GM12864 (cell line): ENCODE measurements at places on chromosomes 1 and 21.
A peak's percentile ranks its signal among the peaks of the same experiment; 100 is the strongest.

DNA sequence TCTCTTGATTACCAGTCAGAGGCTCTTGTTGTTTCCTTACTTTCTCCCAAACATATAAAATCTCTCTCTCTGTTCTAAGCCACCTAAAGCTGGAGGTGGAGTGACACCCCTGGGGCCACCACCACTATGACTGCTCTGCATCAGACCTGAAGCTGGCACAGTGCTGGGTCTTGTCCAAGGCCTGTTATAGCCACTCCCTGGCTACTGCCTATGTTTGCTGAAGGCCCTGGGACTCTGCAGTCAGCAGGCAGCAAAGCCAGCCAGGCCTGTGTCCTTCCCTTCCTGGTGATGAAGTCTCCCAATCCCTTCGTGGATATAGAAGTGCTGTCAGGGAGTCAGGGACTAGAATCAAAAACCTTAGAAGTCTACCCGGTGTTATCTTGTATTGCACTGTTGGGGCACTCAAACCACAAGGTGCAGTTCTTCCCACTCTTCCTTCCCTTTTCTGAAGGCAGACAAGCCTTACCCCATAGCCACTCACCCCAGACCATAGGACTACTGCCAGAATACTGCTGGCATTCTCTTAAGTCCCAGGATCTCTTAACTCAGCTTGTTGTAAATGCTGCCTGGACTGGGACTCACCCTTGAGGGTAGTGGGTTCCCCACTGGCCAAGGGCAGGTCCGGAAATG lies 103.1 kb downstream of the RPS6KC1 start:
- DNase-seq = no peak

DNA sequence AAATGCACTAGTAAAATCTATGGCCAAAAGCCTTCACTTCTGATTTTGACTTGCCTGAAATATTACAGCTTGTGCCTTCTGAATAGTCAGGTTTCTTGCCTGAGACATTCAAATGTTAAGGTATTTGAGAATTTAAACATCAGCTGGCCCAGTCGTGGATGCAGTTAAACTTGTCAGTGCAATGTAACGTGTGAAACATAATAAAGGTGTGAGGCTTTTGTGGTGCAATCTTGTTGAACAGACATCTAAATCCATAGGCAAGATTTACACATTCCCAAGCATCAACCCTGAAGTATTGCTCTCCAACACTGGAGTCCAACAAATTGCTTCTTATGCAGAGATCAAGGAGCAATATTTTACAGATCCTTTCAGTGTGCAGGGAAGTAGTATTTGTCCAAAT lies 4.4 kb downstream of the CCN1 start:
- DNase-seq = no peak

DNA sequence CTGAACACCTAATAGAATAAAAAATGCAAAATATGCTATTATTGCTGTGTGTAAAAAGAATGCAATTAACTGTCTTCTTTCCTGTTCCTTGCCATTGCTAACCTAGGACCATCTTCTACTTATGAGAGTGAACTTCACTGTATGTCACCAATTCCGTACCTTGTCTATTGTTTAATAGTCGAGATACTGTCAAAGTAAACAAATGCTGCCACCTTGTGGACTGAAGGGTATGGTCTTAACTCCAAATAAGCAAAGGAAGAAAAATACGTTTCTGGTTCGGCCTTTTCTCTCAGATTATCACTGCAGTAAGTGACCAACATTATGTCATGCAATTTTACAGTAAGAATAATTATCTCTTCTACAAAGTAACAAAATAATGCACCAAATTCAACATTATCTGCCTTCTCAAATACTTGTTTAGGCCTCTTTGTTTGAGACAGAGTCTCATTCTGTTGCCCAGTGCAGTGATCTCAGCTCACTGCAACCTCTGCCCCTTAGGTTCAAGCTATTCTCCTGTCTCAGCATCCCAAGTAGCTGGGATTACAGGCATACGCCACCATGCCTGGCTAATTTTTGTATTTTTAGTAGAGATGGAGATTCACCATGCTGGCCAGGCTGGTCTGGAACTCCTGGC lies 133.4 kb downstream of the COP1 start:
- peak; percentile 29 for DNase-seq

DNA sequence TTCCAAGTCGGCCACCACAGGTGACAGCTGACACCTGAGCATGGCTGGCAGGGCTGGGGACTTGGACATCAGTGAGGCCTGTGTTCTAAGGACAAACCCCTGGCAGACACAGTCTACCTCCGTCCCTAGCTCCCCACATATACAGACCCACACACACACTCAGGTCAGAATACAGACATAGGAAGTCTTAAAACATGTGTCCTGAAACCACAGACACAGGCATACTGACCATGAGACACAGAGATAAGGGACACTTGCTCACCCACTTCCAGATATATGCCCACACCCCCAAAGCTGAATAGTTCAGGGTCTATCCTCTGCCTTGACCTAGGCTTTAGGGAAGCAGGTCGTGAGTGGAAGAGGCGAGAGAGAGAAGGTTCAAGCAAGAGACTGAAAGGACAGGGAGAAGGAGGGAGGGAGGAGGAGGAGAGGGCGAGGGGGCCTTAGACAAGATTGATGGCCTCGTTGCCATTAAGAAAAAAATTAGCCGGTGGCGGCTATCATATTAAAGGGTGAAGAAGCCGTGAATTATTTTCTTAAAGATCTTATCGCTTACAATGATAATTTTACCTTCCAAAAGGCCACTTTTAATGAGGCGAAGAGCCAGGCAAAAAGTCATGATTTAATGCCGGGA lies 49.9 kb downstream of the TMEM53 start:
- DNase-seq = no peak

DNA sequence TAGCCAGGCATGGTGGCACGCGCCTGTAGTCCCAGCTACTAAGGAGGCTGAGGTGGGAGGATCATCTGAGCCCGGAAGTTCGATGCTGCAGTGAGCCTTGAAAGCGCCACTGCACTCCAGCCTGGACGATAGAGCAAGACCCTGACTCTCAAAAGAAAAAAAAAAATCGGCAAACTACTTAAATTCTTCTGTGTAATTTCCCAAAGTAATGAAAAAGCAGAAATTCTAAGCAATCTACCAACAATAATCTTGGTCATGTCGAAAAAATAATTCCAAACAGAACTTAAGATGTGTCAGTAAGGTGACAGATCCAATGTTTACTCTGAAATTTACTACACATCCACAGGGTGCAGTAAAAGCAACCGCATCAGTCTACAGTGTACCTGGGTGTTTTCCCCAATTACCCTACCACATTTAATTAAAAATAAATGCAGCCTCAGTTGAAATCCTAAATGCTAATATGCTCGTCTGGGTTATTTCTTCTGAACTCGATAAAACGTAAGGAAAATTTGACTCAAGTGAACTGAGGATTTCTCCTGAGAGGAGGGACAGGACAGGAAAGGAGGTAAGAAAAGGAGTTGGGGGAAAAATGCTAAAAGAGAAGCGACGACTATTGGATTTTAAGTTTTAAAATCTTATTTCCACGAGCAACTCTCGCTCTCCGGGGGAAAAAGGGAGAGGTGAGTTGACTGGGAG lies 801 bp downstream of the EPRS1 start:
- DNase-seq = no peak

GRCh38 chr1:44238660-44239059 lies 25.4 kb downstream of the DMAP1 start:
- DNase-seq = no peak

- no peak for DNase-seq
These were observed 27.4 kb downstream of the QSOX1 start for GRCh38 chr1:180181996-180182642.

- no peak for DNase-seq
These were observed 222.7 kb upstream of the PTBP2 start for GRCh38 chr1:96498744-96499340.

- no peak for DNase-seq
These were observed 88.8 kb upstream of the PDE4B start for GRCh38 chr1:65703853-65704252.

GRCh38 chr1:59094001-59094400 lies 202.9 kb upstream of the FGGY start:
- DNase-seq = no peak

DNA sequence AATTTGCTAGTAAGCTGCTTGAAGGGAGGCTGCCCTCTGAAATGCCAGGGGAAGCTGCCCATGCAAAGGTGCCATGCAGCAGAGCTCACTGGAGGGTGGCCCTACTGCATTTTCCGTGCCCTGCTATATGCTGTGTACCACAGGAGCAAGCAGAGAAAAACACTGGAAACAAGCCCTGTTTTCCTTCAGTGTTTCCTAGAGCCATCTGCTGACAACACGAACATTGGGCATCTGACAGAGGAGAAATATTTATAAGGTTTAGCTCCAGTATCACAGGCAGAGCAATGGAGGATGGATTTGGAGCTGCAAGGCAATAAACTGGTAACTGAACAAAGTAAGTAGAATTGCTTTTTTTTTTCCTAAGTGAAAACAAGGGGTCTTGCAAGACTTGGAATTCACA lies 198.4 kb downstream of the USP25 start:
- DNase-seq = no peak

DNA sequence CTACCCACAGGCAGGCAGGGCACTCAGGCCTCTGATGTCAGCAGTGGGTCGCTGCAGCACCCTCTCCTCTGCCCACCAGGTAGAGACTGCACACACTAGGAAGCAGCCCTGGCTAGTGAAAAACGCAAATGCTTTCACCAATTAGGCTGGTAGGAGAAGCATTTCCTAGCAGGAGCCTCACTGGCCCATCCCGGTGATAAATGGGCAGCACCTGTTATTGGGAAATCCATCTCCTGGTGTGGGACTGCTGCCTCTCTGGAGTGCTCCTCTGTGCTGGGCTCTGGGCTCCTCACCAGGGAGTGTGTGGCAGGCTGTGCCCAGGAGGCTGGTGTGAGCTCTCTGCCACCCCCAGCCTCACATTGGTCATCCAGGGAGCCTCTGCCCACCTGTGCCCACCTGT lies 28.6 kb downstream of the LRP8 start:
- no peak for DNase-seq
